ENCODE measurements at places on chromosomes 6 and 20.

- DNase-seq = no peak
Observed at GRCh38 chr6:38804358-38804757, 89.2 kb downstream of the DNAH8 start.

GRCh38 chr6:144250276-144250675, 34.9 kb upstream of the UTRN start:
- no peak for DNase-seq

DNA sequence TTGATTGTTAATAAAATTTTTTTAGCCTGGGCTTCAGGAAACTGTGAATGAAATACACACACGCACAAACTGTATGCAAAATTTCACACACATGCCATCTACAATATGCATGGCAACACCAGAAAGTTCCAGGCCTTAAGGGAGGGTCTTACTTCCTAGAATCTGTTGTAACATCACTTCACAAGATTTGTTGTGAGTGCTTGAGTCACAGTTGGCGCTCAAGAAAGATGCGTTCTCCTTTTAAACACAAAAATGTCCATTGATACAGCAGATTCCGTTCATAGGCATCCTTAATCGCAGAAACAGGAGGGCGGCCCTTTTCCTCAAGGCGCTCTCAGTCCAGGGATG, 485 bp upstream of the RTF2 start:
- DNase-seq = no peak

GRCh38 chr6:22239261-22239921, 57.4 kb downstream of the PRL start:
- DNase-seq = no peak

DNA sequence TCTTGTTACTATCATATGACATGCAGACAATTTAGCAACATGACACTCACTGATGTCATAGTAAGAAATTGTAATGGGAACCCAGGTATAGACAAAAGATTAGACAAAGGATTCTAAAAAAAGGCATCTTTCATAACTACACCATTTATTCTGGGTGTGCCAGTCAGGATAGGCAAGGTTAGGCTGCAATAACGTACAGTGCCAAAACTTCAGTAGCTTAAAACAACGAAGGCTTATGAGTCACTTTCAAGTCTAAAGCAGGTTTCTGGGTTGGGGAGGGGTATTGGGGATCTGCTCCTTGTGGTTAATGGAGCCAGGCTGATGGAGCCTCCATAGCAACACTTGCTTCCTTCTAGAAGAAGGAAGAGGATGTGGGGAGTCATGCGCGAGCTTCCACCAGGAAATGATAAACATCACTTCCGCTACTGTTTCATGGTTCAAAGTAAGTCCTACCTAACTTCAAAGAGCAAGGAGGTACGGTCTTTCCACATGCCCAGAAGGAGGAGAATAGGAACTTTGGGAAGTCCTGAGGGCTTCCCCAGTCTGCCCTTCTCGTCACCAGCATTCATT, 2.0 kb upstream of the GTSF1L start:
- DNase-seq = no peak

DNA sequence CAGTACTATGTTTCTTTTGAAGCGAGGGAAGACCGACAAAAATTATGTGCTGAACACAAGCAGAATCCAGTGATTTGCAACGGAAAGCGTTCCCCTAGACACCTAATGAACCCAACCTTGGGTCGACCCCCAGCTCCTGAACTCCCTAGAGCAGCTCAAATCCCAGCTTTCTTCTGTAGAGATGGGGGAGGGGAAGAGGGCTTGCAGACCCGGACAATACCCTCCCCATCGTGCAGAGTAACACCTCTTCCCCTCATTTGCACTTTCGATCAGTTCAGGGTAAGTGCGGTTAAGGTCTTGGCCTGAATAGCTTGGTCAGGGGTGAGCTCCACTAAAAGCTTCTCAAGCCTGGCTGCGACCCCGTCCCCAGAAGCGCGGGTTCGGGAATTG, 404 bp downstream of the CEP162 start:
- DNase-seq = no peak

GRCh38 chr6:84415517-84415916, 188.1 kb upstream of the CEP162 start:
- no peak for DNase-seq

DNA sequence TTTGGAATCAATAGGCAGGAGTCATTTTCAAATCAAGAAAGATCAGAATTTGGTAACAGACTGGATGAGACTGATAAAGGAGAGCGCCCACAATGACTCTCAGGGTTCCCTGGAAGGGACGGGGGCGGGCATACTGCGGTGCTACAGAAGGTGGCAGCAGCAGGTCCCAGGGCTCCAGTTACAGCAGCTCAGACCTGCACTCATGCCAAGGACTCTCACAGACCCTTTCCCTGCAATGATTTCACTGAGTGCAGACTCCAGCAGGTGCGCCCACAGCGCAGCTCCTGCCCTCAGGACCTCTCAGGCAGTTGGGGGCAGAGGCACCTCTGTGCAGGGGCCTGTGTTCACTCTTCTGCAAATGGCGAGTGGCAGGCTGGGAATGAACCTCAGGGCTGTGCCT, 359.8 kb downstream of the ZFAND3 start:
- DNase-seq = no peak

- DNase-seq = no peak
Observed at GRCh38 chr6:164045082-164045481, 630.6 kb downstream of the QKI start.

GRCh38 chr6:99187429-99187828, 162.0 kb downstream of the FAXC start:
- no peak for DNase-seq

DNA sequence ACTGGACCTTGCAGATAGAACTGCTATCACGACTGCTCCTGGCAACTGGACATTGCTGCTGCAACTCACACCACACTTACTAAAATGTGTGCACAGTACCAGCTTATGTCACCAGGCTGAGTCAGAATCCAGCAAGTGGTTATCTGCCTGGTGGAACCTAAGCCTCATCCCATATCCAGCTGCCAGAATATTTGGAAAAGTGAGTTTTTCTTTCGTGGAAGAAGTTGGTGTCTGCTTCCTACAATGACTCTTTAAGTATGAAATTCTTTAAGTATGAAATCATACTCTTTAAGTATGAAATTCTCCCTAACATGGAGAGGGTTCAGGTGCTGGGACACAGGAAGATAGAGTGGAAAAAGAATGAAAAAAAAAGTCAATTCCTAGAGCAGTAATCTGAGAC, 16.4 kb upstream of the POLR1H start:
- DNase-seq = no peak

- no peak for DNase-seq
Observed at GRCh38 chr6:67458265-67458664, 1176.8 kb upstream of the ADGRB3 start.
